ENCODE measurements at places on chromosomes 5 and 9.

- no peak for DNase-seq
Measured at GRCh38 chr5:137401946-137402345, 97.2 kb downstream of the SPOCK1 start.

- DNase-seq: no peak
Measured at GRCh38 chr5:42648036-42648435, 108.6 kb upstream of the CCDC152 start.

- no peak for DNase-seq
Measured at GRCh38 chr5:133072021-133072420, 20.2 kb downstream of the HSPA4 start.

- DNase-seq: peak; percentile 10
Measured at GRCh38 chr5:25418319-25418859, 773.6 kb upstream of the CDH10 start.

DNA sequence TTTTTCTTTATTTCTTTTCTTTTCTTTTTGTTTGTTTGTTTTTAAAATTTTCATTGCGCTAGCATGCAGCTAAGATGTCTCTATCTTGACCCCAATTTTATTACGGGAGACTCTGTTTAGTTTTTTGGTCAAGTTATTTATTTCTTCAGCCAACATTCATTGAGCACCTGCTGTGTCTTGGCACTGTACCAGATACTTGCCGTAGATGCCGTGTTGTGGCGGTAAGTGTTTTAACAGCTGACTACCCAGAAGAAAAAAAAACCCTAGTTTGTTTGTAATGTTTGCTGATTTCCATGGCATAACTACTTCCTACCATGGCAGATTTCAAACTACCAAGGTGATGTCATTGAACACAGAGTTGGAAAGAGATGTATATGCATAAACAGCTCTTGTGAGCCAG is 65.0 kb downstream of the UGCG start:
- peak; percentile 75 for DNase-seq

- peak; percentile 83 for DNase-seq
Measured at GRCh38 chr5:73305386-73305785, 132.4 kb downstream of the TMEM174 start.

GRCh38 chr9:113511856-113512761 is 48.6 kb downstream of the RGS3 start:
- peak; percentile 77 for DNase-seq

GRCh38 chr9:33649463-33649862 is 125.4 kb downstream of the ANKRD18B start:
- no peak for DNase-seq

- peak; percentile 98 for DNase-seq
Measured at GRCh38 chr9:94139672-94140417, 55.6 kb downstream of the PTPDC1 start.

GRCh38 chr5:179700401-179700918 is 1.7 kb downstream of the CANX start:
- no peak for DNase-seq

DNA sequence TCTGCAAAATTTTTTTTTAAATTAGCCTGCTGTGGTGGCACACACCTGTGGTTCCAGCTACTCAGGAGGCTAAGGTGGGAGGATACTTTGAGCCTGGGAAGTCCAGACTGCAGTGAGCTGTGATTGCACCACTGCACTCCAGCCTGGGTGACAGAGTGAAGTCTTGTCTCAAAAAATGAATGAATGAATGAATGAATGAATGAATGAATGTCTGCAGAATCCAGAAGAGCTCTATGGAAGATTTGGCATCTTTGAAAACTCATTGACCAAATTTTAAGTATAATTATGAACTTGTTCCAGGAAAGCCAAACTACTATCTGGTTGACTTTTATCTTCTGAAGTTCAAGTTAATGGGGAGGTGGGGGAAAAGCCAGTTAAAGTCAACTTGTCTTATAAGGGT is 94.2 kb upstream of the ERBIN start:
- no peak for DNase-seq

GRCh38 chr5:148834689-148835088 is 8.3 kb downstream of the ADRB2 start:
- DNase-seq: no peak

DNA sequence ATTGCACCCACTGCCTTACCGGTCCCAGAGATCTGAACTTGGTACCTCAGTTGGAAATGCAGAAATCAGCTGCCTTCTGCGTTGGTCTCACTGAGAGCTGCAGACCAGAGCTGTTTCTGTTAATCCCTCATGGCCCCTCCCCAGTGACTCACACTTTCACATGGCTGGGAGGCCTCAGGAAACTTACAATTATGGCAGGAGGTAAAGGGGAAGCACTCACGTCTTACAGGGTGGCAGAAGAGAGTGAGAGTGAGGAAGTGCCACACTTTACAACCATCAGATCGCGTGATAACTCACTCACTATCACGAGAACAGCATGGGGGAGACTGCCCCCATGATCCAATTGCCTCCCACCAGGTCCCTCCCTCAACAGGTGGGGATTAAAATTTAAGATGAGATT is 648.5 kb downstream of the MTRR start:
- DNase-seq: peak; percentile 63

GRCh38 chr5:83672646-83673045 is 48.0 kb downstream of the HAPLN1 start:
- DNase-seq: no peak

- no peak for DNase-seq
Measured at GRCh38 chr9:35028341-35028740, 38.8 kb downstream of the DNAJB5 start.

GRCh38 chr9:82167296-82167695 is 178.7 kb downstream of the SPATA31D1 start:
- no peak for DNase-seq

DNA sequence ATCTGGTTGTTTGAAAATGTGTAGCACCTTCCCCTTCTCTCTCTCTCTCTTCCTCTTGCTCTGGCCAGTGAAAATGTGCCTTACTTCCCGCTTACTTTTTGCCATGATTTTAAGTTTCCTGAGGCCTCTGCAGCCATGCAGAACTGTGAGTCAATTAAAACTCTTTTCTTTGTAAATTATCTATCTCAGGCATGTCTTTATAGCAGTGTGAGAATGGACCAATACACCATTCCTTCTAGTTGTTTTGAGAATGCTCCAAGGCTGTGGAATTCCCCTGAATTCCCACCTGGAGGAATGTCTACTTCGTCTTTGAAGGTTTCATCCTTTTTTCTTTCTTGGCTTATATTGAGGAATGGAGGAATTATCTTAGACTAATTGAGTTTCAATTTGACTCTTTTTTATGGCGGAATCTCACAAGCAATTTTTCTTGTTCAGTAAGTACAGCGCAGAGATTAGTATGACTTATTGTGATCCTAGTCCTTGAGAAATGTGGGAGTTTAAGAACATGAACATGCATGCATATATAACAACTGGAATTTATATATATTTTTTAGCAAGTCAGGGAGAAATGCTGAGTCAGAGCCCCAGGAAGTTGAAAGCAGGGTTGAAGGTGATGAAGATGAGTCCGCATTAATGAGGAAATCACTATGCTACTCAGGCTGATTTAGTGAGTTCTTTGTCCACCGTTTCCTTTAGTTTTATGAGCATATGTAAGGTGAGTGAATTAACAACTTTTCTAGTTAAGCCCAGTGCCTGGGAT is 488.1 kb upstream of the ADAMTS16 start:
- DNase-seq: no peak

GRCh38 chr5:168400429-168401220 is 85.6 kb upstream of the RARS1 start:
- no peak for DNase-seq

- peak; percentile 44 for DNase-seq
Measured at GRCh38 chr5:157608972-157609565, 33.5 kb upstream of the ADAM19 start.

DNA sequence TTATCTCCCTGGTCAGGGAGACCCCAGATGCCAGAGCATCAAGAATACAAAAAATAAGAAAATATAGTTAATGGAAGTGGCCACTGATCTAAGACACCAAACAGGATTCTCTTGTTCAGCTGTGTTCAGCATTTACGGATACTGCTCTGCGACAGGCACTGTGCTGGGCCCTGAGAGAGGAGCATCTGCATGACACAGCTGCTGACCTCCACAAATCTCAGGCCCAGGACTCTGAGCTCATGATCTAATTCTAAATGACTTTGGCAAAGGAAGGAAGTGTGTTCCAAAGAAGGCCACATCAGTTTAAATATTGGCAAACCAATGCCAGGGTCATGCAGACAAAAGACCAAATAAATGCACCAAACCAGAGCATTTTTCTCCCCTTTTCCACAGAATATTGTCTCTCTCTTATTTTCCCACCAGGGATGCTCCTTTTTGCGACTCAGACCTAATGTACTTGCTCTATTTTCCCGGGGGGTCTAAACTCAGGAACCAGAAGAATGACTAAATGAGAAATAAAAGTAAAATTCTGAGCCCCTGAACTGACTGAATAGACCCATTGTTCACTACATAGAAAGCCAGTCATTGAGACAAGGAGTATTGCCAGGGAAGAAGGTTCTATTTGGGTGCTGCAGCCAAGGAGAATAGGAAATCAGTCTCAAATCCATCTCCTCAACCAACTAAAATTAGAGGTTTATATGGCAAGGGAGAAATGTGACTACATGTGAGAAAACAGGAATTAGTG is 1.4 kb upstream of the AGGF1 start:
- DNase-seq: no peak

GRCh38 chr9:126504977-126505455 is 108.7 kb upstream of the LMX1B start:
- DNase-seq: no peak

GRCh38 chr9:137021979-137022661 is 5.9 kb downstream of the ABCA2 start:
- DNase-seq: peak; percentile 61

DNA sequence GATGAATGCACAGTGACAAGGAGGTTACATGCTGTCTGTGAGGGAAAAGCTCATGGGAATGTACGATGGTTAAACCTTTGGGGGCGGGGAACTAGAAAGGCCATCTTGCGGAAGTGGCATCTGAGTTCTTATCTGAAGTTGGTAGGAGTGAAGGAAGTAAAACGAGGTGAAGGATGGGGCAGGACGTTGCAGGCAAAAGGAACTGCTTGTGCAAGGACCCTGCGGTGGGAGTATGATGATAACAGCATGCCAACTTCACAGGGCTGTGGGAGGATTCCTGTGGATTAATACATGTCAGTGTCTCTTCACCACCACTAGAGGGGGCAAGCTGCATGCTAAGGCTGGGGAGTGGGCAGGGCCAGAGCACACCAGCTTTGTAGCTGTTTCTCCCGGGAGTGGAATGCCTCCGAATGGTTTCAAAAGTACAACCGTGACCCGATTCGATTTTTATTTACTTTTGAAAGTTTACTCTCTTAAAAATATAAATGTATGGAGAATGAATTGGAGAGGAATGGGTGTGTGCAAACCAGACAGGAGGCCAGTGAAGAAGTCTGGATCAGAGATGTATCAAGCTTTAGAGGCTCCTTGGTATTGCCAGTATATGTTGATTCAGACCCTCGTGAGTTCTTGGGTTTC is 62.5 kb downstream of the CYFIP2 start:
- DNase-seq: peak; percentile 71

DNA sequence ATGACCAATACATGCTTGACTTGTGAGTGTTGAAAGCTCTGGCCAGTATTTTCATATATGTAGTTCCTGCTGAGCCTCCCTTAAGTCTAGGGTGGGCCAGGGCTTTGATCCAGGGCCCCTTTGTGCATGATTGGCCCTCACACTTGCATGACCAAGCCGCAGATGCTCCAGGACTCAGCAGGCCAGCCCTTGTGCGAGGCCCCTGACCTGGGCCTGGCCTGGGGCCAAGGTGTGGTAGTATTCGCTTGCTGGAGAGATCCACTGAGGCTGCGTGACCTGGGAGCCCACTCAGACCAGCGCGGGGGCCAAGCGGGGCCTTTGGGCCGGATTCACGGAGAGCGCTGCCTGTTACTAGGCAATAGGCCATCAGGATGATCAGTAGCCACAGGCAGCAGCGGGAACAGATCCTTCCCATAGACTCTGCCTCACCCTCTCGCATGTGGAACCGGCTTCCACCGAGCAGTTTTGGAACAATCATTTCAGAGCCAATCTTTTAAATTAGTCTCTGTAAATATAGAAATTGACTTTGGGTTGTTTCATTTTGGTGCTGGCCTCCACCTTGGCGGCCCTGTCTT is 79.0 kb upstream of the PTCH1 start:
- no peak for DNase-seq

DNA sequence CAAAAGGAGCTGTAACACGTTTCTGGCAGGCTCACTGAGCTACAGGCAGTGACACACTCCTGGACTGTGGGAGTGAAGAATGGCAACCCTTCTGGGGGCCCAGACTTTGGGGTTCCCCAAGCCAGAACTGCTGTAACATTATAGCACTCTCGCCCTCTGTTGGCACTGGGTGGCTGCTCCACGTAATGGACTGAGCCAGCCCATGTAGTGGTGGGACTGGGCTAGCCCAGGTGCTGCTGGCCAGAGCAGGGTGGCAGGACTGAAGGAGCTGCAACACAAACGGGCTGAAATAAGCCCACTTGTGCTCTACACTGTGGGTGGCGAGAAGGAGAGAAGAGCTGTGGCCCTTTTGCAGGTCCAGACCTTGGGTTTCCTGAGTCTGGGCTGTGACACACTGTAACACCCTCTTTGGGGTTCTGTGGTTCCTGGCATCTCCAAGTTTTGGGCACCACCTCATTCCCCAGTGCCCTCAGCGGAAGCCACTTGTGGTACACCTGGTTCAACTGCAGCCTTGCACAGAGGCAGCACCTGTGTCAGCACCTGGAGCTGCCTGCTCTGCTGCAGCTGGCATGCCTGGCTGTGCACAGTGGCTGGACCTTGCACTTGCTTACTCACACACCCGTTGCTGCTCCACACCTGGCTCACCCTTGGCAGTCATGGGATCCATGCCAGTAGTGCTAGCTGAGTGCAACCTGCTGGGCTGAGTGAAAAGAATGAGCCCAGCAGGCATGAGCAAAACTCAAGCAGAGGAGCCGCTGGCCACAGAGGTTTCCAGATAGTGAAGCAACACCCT is 95.0 kb upstream of the PRR16 start:
- DNase-seq: no peak

DNA sequence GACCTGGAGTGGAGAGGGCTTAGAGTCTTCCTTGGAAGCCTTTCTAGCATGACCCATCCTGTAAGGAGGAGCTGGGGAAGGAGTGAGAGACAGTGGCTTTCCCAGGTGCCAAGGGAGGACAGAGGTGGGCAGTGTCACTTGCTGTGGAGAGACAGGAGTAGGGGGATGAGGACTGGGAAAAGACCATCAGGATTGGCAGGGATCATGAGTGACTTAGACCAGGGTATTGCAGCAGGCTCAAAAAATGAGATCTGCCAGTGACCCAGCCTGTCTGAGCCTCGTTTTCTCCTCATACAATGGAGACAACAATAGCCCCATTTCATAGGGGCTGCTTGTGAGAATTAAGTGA is 2.4 kb downstream of the TMOD1 start:
- no peak for DNase-seq

DNA sequence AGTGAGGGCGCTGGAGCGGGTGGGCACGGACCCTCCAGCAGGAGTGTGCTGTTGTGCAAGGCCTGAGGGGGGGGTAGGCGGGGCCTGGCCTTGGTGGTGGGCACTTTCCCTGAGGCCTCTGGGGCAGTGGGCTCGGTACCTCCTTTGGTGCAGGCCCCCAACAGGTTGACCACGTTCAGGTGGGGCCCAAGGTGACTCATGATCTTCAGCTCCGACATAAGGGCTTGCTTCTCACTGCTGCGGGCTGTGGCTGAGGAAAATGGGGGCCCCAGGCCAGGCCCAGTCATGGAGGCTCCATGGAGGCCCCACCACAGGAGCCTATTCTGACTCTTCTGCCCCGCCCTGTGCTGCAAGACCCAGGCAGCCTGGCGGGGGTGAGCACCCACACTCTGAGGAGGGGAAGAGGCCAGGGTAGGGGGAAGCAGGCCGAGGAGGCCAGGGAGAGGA is 31.5 kb downstream of the PDGFRB start:
- no peak for DNase-seq

- DNase-seq: peak; percentile 61
Measured at GRCh38 chr5:157558041-157558595, 17.5 kb downstream of the ADAM19 start.

All from M059J (cell line).